ENCODE measurements at places on chromosomes 12 and 14.
A peak's percentile ranks its signal among the peaks of the same experiment; 100 is the strongest.

- DNase-seq, result peak; percentile 22
These were observed 215.4 kb downstream of the FOXN3 start for GRCh38 chr14:89201645-89202044.

GRCh38 chr14:86707071-86707470, 1177.1 kb downstream of the FLRT2 start:
- peak; percentile 34 for DNase-seq

GRCh38 chr14:101719045-101719645, 42.4 kb upstream of the PPP2R5C start:
- DNase-seq, result no peak

- DNase-seq, result no peak
These were observed 10.4 kb downstream of the FGD6 start for GRCh38 chr12:95206916-95207315.

- DNase-seq, result peak; percentile 89
These were observed 46.0 kb upstream of the BMP4 start for GRCh38 chr14:54002653-54003052.

GRCh38 chr14:92470811-92471210, 42.8 kb upstream of the RIN3 start:
- DNase-seq, result no peak

GRCh38 chr14:73323896-73324399, 86.6 kb downstream of the PAPLN start:
- no peak for DNase-seq

DNA sequence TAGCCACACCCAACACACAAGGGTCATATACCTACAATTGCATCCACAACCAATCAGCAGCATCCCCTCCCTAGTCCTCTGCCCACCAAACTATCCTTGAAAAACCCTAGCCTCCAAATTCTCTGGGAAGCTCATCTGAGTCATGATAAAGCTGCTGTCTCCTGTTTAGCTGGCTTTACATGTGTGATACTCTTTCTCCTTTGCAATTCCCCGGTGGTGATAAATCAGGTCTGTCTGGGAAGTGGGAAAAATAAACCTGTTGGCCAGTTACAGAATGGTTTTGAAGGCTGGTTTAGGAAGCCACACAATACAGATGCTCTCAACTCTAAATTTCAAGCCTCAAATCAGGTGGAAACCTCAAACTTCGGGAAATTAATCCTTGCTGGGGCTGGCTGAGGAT, 41.9 kb downstream of the TMEM132D start:
- DNase-seq, result no peak

- DNase-seq, result no peak
These were observed 37.6 kb downstream of the CEP83 start for GRCh38 chr12:94421868-94422740.

Measured in EH (cell line).